ENCODE measurements at places on chromosomes 7 and 10.

GRCh38 chr7:151339651-151340382 is 1.8 kb upstream of the NUB1 start:
- no peak for DNase-seq

DNA sequence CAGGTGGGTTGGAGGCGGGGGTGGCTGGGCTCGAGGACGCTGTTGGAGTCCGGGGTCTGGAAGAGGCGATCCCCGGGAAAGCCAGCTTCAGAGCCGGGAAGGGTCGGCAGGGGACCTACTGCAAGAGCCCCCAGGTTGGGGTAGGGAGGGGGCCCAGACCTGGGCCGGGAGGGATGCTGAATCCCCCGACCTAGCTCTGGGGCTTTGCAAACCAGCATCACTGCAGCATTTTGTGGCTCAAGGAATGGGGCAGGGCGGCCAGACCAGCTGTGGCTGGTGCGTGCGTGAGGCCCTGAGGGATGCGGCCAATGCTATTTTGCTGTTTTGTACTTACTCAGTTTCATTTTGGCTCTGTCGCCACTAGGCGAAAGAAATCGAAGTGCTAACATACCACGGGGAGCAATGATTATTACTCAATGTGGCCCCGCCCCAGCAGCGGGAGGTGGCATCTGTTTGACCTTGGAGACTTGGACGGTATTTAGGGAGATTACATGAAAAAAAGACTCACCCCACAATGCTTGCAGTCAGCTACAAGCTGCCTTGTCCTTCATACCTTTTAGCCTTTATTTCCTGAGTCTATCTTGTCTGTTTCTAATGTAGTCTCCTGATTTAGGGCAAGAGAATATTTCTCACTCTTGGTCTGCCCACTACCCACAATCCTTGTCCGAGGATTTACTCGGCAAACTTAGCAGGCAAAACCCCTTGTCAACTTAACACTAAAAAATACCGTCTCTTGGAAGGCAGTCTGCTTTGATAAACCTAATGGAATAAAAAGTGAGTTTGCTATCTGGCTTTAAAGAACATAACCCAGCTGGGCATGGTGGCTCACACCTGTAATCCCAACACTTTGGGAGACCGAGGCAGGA is 16.2 kb downstream of the HSPB1 start:
- DNase-seq = peak; percentile 77

DNA sequence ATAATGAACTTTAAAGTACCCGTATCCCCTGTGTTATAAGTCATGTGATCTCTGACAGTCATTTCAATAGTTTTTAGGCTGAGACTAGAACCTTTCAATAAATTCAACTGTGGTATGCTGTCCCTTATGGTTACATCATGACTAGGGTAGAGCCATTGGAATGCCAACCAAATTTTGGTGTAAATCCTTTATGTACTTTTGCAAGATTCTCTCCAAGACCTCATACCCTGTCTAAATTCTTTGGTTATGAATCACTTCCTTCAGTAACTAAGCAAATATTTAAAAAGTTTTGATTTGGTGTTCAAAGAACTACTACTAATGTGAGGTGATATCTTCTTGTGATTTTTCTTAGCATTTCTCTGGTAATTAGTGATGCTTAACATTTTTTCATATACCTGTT is 20.8 kb upstream of the OR6B1 start:
- DNase-seq = peak; percentile 20

DNA sequence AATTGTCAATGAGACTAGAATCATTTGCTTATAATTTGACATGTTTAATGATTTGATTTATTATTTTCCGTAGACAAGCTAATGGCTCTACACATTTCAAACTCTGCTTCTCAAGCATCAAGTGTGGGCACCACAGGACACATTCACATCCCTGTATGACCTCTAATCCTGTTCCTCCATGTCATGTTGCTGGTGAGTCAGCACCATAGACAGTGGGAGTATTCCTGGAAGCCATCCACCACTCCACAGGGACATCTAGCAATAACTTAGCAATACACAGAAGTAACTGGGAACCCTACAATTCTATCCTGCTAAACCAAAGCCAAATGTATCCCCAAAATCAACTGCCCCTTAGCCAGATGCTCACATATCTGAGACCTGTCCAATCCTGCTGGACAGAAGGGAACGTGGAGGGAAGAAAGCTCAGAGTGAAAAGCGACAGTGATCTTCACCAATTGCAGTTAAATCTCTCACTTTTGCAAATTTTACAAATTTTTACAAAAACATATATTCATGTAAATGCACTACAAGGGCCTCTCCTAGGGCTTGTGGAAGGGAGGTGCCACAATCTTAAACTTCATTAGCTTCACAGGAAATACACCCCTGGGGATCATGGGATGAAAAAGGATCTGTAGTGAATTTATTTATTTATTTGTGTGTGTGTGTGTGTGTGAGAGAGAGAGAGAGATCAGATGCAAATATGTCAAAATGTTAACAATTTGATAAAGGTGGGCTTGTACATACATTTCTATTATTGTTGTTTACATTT is 126.5 kb downstream of the GFRA1 start:
- DNase-seq = peak; percentile 18

DNA sequence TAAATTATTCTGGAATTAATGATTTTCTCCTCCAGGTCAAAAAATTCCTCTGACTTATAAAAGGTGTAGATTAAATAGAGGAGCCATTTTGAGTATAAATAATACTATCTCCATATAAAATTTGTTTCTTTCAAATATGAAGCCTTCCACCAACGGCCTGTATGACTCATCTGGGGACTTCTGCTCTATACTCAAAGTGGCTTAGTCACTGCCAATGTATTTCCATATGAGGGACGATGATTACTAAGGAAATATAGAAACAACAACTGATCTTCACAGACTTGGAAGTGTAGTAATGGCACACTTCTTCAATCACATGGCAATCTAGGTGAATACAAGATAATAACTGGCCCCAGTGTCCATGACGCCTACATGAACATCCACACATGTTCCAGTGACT is 335.6 kb upstream of the HGF start:
- DNase-seq = peak; percentile 59

- no peak for DNase-seq
Measured at GRCh38 chr7:1951159-1951536, 281.1 kb downstream of the ELFN1 start.

GRCh38 chr7:25619963-25620799 is 391.9 kb upstream of the NPVF start:
- DNase-seq = no peak

GRCh38 chr7:2253525-2254244 is 11.7 kb downstream of the NUDT1 start:
- no peak for DNase-seq

DNA sequence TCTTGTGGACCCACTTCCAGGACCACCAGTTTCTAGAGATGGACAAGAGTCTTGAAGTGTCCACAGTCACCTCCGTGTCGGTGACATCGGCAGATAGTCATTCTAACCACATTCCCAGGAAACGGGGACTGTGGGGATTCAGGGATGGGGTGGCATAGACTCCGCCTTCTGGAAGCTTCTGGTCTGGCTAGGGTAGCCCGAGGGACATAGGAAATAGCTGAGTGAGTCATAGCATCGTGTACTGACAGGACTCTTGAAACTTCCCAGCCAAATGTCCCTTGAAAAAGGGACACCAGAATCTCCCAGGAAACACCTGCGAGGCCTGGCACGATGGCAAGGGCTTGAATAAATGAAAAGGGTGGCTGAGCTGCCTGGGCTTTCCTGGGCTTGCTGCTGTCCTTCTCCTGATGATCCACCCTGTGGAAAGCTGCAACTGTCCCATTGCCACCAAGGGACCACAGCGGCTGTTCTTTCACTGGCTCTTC is 84.1 kb upstream of the LRRC4 start:
- DNase-seq = no peak

DNA sequence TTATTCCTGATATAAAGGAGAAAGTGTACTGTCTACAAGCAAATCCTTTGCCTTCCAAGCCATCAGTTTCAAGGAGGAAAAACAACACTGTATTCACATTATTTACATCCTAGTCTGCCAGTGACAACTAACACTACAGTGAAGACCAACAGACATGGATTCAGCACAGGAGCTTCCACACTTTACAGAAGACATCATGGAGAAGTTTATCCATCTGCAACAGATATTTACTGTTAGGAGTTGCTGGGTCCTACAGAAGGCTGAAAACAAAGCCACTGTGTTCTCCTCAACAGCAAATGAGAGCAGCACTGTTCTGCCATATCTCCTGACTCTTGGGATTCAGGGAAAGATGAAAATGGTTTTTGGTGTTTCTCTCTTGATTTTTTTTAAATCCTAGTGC is 31.9 kb downstream of the NAPEPLD start:
- no peak for DNase-seq
